Activated naive CD4-positive, alpha-beta T cell treated with anti-CD3 and anti-CD28 coated beads, Interleukin-2, amount 50 U/mL, for 16 hours (primary cell): ENCODE measurements at places on chromosomes 5 and 9.

- DNase-seq = no peak
Observed at GRCh38 chr5:95879661-95880060, 57.1 kb upstream of the GLRX start.

- DNase-seq = no peak
Observed at GRCh38 chr9:37026931-37027581, 7.0 kb downstream of the PAX5 start.

DNA sequence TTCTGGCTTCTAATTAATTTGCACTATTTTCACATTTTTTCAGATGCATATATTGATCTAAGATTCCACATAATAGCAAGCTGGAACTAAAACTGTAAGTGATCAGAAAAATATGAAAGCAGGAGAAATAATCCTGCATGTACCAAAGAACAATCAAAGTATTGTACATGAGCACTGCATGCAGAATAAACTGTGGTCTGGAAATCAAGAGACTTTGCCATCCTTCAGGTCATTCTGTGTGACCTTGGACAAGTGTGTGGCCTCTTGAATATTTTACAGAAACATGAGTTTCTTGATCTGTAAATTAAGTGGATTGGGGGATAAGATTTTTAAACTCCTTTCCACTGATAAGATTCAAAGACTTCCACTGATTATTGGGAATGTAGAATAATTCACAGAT, 99.2 kb upstream of the GNAQ start:
- DNase-seq = no peak

- no peak for DNase-seq
Observed at GRCh38 chr9:137809040-137809576, 68.5 kb upstream of the CACNA1B start.

DNA sequence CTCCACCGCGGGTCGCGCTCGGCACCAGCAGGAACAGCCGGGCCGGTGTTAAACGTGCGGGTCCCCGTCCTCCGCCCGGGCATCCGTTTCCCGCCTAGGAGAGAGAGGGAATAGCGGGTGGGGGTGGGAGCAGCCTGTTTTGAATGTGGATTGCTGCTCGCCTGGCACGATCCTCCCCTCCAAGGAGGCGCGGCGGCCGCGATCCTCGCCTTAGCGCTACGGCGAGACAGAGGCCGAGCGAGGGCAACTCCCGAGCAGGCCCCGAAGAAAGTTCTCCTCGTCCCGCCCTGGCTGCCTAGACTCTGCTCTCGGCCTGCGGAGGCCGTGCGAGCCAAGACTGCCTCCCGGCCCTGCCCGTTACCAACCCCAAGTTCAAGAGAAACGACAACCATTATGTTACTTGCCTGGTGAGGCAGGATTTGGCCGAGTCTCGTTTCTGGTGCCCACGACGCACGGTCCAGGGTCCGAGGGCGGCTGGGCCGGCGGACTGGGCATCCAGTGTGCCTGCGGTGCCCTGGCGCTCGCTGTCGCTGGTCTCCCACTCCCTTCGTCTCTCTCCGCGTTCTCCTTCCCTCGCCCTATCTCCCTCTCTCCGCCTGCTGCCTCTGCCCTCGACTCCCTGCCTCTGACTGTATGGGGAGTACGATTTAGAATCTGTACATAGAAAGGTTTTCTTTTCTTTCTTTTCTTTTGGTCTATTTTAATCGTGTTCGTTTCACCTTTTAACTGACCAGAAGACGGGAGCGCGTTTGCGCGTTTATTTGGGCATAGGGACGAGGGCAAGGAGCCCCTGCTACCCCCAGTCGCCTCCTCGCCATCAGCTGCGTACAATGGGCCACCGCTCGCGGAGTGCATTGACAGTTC, 724 bp downstream of the NR2F1-AS1 start:
- no peak for DNase-seq

- DNase-seq = no peak
Observed at GRCh38 chr9:117266855-117267497, 147.9 kb downstream of the ASTN2 start.

GRCh38 chr9:76586390-76587314, 127.7 kb downstream of the GCNT1 start:
- DNase-seq = no peak

DNA sequence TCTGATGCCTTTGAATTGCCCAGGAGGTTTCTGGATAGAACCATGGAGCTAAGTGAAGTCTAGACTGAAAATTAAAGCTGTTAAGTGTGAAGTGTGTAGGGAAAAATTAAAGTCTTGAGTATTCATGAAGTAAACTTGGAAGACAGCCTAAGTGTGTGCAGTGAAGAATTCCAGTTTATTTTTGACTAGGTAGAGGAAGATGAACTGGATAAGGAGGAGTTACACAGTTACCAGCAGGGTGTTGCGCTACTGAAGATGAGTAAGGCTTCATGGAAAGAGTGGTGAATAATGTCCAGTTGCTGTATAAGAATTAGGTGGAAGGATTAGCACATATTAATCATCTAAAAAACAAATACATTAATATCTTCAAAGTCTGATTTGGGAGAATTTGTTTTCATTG, 5.7 kb upstream of the CHD1 start:
- DNase-seq = no peak

DNA sequence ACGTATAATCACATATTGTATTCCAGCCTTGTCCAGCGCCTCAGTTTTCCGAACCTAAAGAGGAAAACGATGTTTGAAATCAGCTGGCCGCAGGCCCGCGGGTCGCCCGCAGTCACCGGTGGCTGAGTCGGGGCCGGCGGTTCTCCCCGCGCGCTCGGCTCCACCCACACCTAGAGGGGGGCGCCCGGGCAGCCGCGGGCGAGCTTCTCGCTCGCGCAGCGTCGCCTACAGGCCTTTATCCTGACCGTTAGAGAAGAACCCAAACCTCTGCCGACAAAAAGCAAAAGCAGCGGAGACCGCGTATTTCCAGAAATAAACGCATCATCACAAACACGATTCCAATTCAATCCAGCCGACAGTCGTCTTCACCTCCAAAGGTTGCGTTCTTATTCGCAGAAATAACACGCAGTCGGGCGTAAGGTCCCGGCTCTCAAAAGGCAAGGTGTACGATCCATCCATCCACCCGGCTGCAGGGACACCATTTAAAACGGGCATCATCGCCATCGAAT, 725 bp upstream of the NIPBL start:
- peak; percentile 72 for DNase-seq

DNA sequence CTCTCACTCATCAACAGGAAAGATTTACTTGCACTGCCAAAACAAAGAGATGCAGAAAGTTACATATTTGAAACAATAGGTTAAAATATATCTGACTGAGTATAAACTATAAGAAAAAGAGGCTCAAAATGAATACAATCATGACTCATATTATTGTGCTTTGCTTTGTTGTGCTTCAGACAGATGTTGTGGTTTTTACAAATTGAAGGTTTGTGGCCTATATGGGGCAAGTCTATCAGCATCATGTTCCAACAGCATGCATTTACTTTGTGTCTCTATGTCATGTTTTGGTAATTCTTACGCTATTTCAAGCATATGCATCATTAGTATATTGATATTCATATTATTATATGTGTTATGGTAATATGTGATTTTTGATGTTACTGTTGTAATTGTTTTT, 330.0 kb downstream of the PRR16 start:
- DNase-seq = no peak

DNA sequence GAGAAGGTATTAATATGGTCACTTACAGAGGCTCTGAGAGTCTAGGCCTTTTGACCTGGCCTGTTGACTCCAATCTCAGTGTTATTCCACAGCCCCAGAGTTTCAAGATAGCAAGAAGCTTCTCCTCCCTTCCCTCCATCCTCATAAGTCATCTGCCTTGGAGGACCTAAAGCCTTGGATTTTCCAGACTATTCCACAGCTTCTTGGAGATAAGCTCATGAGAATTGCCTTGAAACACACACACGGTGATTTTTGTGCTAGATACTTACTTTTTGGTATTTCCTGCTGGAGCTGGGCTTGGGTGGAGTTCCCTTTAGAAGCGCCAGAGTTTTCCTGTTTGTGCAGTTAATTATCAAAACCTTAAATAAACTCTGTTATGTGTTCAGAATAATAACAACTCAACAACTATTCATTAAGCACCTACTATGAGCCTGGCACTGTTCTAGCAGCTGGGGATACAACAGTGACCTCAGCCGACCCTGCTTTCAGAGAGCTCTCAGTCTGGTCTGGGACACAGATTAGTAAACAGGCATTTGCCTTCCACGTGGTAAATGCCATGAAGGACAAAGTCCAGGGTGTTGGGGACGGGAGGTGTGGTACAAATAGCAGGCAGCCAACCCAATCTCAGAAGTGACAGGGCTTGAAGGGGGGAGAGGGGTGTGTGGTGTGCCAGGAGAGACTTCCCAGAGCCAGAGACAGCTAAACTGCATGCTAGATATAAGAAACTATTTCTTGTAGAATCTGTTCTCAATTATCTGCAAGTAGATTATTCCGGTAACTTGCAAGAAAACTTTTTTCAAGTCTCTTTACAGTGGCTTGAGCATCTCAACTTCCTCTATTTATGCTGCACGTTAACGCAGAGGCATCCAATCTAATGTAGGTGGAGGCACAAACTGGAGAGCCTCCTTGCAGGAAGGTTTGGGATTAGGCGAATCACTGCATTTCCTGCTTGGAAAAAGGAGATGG, 55.9 kb upstream of the KLF9 start:
- no peak for DNase-seq

DNA sequence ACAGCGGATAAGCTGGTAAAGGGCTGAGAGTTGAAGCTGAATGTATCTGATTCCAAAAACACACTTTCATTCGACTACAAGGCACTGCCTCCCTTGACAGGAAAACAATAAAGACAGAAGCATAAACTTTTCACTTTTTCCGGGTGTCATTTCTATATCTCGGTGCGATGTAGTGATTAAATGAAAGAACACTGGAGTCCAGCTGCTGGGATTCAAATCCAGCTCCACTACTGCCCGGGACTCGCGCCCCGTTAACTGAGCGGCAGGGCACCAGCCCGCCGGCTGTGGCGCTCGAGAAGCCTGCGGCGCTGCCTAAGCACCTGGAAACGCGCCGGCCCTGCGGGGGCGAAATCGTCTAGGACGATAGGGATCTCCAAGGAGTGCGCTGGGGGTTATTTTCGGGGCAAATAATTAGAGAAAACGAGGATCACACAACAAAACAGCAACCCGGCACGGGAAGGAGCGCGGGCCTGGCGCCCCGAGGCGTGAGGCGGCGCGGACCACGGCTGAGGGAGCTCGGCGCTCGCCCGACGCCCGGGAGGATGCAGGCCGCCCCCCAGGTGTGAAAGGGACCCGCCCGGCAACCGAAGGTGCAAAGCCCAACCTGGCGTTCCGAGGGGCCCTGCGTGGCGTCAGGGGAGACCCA, 837 bp downstream of the UIMC1 start:
- DNase-seq = peak; percentile 77

DNA sequence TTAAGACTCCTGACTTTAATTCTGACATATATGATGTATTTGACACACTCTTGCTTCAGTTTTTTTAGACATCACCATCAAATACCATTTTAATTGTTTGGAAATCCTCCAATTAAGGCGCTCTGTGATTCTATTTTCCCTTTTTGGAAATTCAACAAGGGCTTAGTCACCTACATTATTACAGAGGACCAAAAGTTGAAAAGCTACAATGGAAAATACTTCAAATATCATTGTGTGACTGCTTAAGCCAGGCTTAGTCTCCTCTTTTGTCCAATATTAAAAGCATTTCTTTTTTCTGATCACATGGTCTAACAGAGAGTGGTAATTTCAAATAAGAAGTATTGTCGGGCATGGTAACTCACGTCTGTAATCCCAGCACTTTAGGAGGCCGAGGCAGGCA, 160.3 kb downstream of the CEMIP2 start:
- DNase-seq = no peak

DNA sequence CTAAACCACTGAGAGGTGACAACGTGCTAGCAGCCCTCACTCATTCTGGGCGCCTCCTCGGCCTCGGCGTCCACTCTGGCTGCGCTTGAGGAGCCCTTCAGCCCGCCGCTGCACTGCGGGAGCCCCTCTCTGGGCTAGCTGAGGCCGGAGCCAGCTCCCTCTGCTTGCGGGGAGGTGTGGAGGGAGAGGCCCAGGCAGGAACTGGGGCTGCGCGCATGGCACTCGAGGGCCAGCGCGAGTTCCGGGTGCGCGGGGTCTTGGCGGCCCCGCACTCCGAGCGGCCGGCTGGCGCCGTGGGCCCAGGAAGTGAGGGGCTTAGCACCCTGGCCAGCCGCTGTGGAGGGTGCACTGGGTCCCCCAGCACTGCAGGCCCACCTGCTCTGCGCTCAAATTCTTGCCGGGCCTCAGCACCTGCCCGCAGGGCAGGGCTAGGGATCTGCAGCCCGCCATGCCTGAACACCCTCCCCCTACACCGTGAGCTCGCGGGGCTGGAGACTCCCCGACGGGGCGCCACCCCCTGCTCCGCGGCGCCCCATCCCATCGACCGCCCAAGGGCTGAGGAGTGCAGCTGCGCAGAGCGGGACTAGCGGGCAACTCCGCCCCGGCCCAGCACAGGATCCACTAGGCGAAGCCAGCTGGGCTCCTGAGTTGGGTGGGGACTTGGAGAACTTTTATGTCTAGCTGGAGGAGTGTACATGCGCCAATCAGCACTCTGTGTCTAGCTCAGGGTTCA, 11.8 kb upstream of the UBE2D2 start:
- no peak for DNase-seq

GRCh38 chr5:170508036-170508435, 4.2 kb downstream of the KCNIP1 start:
- DNase-seq = no peak

DNA sequence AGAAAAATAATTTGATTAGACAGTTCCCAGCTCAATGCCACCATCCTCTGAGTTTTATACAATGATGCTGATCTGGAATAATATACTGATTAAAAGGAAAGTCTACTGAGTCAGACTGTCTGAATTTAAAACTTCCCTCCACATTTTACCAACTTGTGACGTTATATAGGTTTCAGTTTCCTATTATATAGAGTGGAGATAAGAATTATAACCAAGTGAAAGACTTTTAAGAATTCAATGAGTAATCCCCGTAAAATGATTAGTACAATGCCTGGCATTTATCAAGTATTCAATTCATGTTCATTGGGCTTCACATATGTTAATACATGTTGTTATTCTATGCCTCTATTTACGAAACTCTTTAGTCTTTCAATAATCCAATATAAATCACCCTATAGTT, 166.0 kb downstream of the CDH9 start:
- DNase-seq = no peak

- no peak for DNase-seq
Observed at GRCh38 chr5:68550015-68550414, 334.5 kb downstream of the PIK3R1 start.

DNA sequence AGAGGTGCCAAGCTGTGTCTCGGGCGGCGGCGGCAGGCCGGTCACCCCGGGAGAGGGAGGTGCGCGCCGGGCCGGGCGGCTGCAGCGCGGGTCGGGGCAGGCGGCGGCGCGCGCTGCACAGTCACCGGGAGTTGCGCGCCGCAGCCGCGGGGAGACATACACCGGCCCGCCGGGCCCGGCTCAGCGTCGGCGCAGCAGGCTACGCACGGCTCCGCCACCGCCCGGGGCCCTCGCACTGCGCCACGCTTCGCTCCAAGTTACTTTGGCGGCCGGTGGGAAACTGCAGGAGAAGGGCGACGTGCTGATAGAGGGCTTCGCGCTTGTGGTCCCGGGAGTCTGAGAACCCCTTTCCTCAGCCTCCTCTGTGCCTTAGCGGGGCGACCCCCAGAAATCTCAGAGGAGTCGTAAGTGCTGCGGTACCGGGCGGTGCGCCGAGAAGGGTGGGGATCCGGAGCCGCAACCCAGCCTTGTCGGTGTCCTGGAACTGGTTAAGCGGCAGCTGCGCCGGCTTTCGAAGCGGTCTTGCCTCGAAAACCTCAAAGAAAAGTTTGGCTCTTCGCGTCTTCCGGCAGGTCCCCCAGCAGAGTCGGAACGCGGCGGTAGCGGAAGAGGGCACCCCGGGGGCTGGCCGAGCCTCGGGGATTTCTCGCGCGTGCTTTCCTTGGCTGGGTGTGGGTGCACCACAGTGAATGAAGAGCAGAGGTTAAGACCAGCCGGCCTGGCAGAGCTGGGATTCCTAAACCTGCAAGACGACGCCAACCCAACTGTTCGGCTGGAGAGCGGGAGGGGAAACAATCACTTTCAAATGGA, at the start of gene EFNA5:
Gene EFNA5, minus strand, starts transcription at position 6 of the 810 bp plus-strand sequence.
- DNase-seq = peak; percentile 19
